ENCODE measurements at places on chromosomes 11 and 22. TPM values are rescaled to one million over a fixed set of nuclear protein-coding genes. Genes with fewer than 3 reads are reported as not detected.

- no peak for DNase-seq
- H3K27ac ChIP-seq: no peak overlapping the region
- H3K36me3 ChIP-seq: peaks cover 85% of the 10 kb centered on the region
- H3K4me1 ChIP-seq: no peaks in the 10 kb centered on the region
- no peak overlapping the region for H3K4me3 ChIP-seq
These were observed 8.5 kb downstream of the ACAD8 start for GRCh38 chr11:134261626-134262488.

GRCh38 chr11:46480909-46481308 lies 89.3 kb upstream of the CHRM4 start:
- H3K27ac ChIP-seq: no peak overlapping the region
- no peaks in the 10 kb centered on the region for H3K4me1 ChIP-seq
- H3K4me3 ChIP-seq: no peak overlapping the region
- no peaks in the 10 kb centered on the region for H3K36me3 ChIP-seq

GRCh38 chr11:77411137-77411707 lies 62.7 kb downstream of the PAK1 start:
- no peaks in the 10 kb centered on the region for H3K27me3 ChIP-seq
- DNase-seq: peak; percentile 32
- H3K36me3 ChIP-seq: no peaks in the 10 kb centered on the region

- H3K36me3 ChIP-seq: no peaks in the 10 kb centered on the region
- H3K4me3 ChIP-seq: no peak overlapping the region
- H3K27me3 ChIP-seq: no peaks in the 10 kb centered on the region
- no peak for DNase-seq
These were observed 70.8 kb downstream of the FAT3 start for GRCh38 chr11:92295175-92296137.

DNA sequence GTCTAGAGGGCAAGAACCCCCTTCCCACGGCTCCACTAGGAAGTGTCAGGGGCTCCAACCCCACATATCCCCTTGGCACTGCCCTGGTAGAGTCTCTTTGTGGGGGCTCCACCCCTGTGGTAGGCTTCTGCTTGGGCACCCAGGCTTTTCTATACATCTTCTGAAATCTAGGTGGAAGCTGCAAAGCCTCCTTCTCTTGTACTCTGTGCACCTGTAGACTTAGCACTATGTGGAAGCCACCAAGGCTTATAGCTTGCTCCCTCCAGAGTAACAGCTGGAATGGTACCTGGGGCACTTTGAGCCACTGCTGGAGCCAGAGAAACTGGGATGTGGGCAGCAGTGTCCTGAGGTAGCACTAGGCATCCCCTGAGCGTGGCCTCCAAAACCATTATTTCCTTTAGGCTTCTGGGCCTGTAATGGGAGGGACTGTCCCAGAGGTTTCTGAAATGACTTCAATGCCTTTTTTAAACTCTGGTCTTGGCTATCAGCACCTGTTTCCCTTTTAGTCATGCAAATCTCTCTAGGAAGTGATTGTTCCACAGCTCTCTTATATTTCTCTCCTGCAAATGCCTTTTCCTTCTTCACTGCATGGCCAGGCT lies 68.4 kb downstream of the TRAF6 start:
- H3K27ac ChIP-seq: no peak overlapping the region
- no peaks in the 10 kb centered on the region for H3K36me3 ChIP-seq
- no peak for DNase-seq
- H3K4me3 ChIP-seq: no peak overlapping the region

GRCh38 chr11:1744137-1744886 lies 6.1 kb downstream of the IFITM10 start:
- DNase-seq: no peak
- no peaks in the 10 kb centered on the region for H3K36me3 ChIP-seq
- no peak overlapping the region for H3K4me3 ChIP-seq
- H3K27me3 ChIP-seq: peaks cover 4% of the 10 kb centered on the region
- peaks cover 5% of the 10 kb centered on the region for H3K4me1 ChIP-seq
- no peak overlapping the region for H3K27ac ChIP-seq

SYT7 gene
- total RNA-seq: 16.5 TPM

CBLIF gene
- not detected for total RNA-seq

PRDX5 gene
- 439 TPM for total RNA-seq

SAC3D1 gene
- total RNA-seq: 4.8 TPM

PDGFD gene
- total RNA-seq: 11.2 TPM
